Stimulated activated CD8-positive, alpha-beta memory T cell treated with anti-CD3 and anti-CD28 coated beads, Interleukin-15, amount 100 ng/mL, for 24 hours (primary cell): ENCODE measurements at places on chromosomes 2 and 18.

GRCh38 chr2:106307860-106308259, 113.8 kb upstream of the UXS1 start:
- DNase-seq, result no peak

GRCh38 chr2:117339980-117340379, 474.5 kb upstream of the DDX18 start:
- DNase-seq, result no peak

DNA sequence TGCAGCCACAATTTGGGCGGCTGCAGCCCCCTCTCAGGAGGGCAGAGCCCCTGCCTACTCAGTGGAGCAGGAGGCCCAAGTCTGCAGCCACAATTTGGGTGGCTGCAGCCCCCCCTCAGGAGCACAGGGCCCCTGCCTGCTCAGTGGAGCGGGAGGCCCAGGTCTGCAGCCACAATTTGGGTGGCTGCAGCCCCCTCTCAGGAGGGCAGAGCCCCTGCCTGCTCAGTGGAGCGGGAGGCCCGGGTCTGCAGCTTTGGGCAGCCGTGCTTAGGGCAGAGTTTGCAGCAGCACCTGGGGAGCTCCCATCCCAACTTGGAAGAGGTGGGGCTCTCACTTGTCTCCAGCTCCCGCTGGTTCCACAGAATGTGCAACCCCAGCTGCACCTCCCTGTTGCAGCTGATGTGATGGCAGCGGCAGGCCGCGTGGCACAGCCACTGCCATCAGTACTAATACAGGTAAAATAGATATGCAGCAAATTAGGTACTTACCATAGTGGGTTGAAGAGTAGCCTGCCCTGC, 99.4 kb downstream of the TWIST2 start:
- DNase-seq, result no peak

DNA sequence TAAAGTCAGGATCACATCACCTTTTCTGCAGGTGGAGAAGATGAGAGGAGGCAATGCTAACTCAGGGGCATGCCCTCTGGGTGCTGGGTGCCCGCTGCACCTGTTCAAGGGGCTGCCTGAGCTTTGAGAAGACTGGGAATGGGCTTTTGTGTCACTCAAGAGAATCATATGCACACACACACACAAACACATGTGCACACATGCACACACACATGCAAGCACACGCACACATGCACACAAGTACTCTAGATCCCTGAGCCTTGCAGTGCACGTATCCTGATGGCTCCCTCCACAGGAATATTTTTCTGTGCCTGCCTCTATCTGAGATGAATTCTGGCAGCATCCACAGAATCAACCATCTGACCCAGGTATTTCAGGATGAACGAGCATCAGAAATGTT, 110.0 kb upstream of the TEX51 start:
- no peak for DNase-seq

GRCh38 chr2:39994151-39994550, 215.1 kb upstream of the THUMPD2 start:
- DNase-seq, result no peak

GRCh38 chr2:173296235-173296634, 58.4 kb upstream of the CDCA7 start:
- no peak for DNase-seq

DNA sequence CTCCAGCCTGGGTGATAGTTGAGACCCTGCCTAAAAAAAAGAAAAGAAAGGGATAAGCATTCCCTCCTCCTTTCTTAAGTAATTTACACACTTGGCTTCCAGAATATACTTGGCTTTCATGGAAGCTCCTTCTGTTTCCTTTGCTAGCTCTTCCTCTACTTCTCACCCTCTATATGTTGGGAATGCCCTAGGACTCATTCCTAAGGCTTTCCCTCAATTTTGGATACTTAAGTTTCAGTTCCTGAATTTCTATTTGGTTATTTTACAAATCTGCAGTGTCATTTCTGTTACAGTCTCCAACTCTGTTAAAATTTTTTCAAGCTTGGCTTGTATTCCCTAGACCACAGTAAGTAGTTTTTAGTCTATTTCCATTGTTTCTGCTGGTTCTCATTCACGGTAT, 23.6 kb downstream of the SP3 start:
- no peak for DNase-seq

- no peak for DNase-seq
Measured at GRCh38 chr18:48777744-48778116, 173.0 kb downstream of the SMAD7 start.

GRCh38 chr18:24827501-24827900, 367.1 kb downstream of the HRH4 start:
- no peak for DNase-seq

DNA sequence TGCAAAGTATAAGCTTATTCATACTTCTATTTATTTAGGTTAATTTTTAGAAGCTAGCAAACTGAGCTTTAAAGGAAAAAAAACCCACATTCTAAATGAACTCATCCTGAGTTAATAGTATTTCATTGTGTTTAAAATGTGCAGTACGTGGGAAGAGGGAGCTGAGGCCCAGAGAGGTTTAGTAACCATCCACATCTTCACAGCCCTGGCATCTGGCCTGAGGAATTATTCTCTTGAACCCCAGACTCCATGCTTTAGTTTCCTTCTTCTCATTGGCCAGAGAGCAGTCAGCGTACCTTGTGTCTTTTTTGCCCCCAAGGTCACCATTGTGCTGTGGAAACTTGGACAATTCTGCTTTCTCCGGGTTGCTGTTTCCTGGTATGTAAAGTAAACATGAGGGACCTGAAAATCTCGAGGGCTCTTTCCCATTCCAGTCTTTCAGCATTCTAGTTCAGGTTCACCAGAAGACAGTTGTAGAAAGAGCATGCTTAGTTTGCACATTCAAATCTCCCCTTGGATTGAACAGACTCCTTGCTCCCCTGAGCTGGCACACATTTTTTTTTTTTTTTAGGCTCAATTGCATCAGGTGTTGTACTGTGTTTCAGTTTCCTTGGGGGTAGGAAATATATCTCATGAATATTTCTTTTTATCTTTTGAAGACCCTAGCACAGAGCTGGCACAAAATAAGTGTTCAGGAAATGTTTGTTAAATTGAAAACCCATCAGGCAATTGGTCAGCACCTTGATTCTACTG, 81.4 kb downstream of the MYCN start:
- DNase-seq, result no peak
